ENCODE measurements at places on chromosomes 2 and 18.

DNA sequence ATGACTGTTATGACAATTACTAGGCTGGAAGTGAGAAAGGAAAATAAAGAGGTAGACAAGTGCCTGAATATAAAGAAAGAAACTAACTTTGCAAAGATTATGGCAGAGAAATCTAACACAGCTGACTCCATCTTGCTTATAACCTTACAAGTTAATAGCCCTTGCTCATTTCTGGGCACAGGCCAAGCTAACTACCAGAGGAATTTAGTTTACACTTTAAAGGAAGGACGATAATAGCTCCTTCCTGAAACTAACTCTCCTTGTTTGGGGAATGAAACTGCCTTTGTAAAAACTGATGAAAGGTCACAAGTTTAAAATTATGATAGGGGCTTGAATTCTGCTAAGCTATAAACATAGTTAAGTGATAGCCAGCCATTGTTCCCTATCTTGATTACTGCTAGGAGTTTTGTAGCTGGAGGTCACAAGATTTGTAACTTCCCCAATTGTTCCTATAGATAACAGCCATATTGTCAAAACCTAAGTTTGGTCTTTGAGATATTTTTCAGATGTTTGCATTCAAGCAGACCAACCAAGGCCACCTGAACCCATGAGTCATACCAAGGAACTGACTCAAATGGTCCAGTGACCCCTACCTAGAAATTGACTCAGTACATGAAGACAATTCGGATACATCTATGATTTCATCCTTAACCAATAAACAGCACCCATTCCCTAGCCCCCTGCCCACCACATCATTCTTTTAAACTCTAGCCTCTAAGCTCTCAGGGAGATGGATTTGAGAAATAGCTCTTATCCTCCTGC, 209.2 kb upstream of the LRATD1 start:
- DNase-seq = no peak

- no peak for DNase-seq
Observed at GRCh38 chr18:3217948-3218647, 1.7 kb downstream of the MYOM1 start.

DNA sequence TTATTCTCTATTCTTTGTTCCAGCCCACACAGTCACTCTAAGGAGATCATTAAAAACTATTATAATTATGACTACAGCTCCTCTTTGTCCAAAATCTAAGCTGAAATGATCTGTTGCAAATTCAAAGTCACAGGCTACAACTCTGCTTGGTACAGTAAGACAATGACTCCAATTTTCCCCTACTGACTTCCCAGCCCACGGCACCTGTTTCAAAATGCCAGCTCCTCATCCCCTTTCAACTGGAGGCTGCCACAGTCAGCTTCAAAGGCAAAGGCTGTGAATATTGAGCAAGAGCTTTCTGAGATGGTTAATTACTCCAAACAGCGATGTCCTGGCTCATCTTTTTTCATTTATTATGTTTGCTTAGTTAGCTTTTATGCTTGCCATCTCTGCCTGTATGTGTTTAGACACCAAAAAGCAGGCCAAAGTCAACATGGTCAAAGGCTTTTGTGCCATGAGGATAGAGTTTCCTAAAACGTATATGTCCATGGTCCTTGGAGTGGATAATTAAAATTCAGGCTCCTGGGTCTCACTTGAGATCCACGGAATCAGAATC, 141.1 kb downstream of the DOCK10 start:
- no peak for DNase-seq

DNA sequence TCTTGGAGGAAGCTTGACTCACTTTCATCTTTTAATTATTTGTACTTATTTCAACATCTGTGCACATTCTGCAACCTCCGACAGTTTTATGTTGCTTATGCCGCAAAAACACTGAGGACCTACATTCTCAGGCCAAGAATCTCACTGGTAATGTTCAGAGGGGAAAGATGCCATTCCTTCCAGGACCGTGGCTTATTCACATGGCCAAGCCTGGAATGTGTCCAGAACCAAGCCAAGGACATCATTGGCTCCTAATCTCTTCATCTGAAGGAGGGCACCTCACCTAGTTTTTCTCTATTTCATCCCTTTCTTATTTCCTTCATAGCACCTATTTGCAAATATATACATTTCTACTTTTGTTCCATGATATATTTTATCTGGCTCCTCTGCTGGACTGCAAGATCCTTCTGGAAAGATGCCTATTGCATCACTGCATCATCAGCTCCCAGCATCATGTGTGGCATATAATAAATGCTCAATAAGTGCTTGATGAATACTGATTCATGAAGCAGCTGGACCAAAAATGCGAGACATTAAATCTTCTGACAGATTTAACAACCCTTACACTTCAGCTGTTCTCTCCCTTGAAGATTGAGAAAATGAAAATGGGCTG, 377.1 kb downstream of the TNS1 start:
- DNase-seq = no peak

DNA sequence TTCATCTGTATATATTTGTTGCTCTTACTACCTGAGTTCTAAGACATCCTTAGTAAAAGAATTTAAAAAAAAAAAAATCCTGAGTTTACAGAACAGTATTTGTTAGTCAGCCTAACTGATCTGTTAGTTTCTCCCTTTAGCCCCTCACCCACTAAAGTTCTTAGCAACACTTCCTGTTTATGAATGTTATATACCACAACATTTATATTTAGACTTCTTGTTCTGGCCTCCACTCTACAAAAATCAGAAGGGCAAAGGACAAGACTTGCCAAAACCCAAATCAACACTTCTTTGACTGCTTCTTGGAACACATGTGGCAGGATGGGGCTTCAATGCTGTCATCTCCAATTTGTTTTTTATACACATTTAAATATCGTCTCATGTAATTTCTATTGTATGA, 71.1 kb downstream of the MGAT5 start:
- no peak for DNase-seq

- DNase-seq = no peak
Observed at GRCh38 chr2:227186751-227187150, 22.3 kb downstream of the COL4A3 start.

- DNase-seq = no peak
Observed at GRCh38 chr2:45901468-45902032, 250.1 kb downstream of the PRKCE start.

DNA sequence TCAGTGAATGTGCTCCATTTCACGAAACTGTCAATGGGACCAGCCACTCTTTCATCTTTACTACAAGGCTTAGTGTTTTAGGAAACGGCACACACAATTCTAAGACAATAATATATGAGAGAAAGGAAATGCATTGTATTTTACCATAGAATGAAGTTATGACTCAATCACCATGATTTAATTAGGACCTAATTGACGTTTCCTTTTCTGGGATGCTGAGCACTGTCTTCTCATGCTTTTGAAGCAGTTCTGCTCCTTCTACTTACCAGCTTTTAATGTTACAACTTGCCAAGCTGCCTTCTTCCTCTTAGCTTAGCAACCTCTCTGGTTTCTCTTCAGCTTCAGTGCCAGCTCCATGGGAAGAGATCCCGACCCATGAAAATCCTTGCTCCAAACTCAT, 94.3 kb upstream of the SERPINE2 start:
- no peak for DNase-seq

DNA sequence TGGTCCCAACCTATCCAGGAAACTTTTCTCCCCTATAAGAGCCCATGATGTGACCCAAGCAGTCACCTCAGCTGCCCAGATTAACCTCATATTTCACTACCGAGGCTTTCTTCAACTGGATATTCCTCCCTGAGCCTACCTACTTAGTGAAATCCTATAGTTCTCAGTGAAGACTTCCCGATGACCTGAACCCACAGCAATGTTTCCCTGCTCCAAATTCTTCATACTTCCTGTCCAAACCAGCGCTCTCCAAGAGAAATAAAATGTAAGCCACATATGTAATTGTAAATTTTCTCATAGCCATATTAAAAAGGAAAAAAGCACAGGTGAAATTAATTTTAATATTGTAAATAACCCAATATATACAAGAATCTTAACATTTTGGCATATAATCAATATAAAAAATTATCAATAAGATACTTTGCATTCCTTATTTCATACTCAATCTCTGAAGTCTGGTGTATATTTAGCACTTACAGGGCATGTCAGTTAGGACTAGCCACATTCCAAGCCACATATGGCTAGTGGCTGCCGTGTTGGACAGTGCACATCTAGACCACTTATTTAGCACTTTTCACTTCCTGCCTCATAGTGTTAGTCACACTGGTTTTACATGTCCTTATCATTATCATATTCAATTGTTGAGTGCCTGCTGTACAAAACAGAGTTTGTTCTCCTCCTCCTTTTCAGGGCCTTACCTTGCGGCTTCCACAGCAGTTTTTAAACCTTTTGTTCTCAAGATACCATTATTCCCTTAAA, 1.9 kb upstream of the STAT4 start:
- DNase-seq = no peak

- no peak for DNase-seq
Observed at GRCh38 chr2:123851281-123851680, 173.8 kb upstream of the CNTNAP5 start.

- DNase-seq = no peak
Observed at GRCh38 chr2:67876176-67876575, 186.6 kb downstream of the C1D start.

GRCh38 chr2:48543895-48544294, 13.9 kb downstream of the STON1 start:
- DNase-seq = no peak

GRCh38 chr18:55522011-55522410, 66.0 kb downstream of the TCF4 start:
- no peak for DNase-seq

DNA sequence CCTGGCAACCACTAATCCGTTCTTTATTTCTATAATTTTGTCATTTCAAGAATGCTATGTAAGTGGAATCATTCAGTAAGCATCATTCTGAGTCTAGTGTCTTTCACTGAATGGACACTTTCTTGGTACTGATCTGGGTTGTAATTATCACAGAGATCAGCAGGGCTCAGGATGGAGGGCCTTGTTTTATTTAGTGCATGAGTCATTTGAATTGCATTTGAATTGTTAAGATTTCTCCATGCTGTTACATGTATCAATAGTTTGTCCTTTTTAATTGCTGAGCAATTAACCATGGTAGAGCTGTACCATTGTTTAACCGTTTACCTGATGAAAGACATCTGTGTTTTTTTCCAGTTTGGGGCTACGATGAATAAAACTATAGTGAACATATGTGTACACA, 256.4 kb downstream of the THSD7B start:
- no peak for DNase-seq

DNA sequence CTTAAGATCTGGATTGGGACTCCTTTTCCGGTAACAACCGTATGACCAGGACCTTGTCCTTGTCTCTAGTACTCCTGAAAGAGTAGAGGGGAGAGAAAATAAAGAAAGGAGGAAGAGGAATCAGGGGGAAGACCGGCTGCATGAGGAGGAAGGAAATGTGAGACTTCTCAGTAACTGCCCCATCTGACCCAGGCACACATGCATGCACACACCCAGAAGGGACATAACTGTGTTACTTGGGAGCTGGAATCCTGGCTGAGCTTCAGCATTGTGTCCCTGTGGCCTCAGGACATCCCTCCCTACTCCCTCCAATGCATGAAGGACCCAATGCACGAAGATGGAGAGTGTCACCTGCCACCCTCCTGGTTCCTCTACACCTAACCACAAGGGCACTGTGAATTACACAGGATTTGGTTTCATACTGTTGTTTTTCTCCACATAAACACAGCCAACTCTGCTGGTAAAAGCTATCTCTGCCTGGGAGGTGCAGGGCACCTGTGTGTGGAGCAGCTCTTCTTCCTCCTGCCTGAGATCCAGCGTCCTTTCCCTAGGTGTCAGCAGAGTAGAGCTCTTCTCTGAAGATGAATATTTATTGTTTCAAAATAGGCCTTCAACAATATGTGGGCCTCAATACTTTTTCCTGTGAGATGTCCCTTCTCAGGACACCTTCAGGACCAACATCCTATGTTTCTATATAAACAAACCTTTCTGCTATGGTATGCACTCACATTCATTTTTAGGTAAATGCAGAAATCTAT, 574.1 kb upstream of the ID2 start:
- DNase-seq = no peak

DNA sequence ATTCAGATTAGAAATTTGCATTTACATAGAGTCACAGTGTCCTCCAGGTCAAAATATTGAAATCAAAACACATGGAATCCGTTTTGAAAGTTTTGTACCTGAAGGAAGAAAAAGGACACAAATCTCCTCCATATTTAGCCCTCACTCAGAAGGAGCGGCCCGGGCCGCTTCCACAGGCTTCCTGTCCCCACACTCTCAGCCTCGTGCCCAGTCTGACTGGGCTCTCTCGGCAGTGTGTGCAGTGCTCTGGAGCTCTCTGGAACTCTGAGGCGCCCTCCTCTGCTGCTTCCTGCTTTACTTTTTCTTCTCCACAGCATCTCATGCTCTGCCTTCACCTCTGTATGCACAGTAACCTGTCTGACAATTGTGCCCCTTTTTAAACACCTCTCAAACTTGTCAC, 22.2 kb upstream of the ZFP36L2 start:
- no peak for DNase-seq

- no peak for DNase-seq
Observed at GRCh38 chr18:23226391-23226790, 91.1 kb downstream of the CABLES1 start.

DNA sequence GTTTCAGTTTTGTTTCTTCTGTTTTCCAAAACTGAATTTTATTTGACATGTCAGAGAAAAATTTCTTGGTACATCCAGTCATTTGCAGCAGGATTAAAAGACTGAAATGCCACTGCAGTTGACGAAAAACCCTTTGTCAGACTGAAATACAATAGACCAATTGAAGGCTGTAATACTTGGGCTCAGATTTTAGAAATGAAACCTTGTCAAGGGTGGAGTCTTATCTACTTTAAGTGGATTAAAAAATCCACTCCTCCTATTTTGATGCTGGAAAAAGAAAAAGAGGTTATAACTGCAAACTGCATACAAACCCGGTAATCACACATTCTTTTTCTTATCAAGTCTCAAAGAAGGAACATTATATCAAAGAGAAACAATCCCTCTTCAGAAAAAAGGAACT, 80.2 kb upstream of the NEUROD1 start:
- DNase-seq = no peak

DNA sequence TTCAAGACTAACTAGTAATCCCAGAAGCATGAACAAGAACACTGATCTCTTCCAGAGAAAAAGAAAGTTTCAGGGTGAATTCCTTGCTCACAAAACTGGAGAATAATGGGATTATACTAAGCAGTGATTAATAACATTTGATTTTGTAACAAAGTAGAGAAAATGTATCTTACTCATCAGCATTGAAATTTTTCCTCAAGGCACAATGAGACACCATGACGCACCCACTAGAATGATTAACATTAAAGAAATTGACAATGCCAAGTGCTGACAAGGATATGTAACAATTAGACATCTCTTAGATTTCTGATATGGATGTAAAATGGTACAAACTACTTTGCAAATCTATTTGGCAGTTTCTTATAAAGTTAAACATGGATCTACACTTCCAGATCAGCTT, 101.1 kb upstream of the EPHA4 start:
- no peak for DNase-seq

Measured in activated CD4-positive, CD25-positive, alpha-beta regulatory T cell (primary cell).